ENCODE measurements at places on chromosomes 7 and 10. TPM values are rescaled to one million over a fixed set of nuclear protein-coding genes. Genes with fewer than 3 reads are reported as not detected.

Gene NOLC1
- polyA plus RNA-seq: 37.5 TPM

Gene ELN
- polyA plus RNA-seq: 37.9 TPM

GRCh38 chr10:110505130-110505770 lies 7.5 kb downstream of the DUSP5 start:
- DNase-seq: no peak

DNA sequence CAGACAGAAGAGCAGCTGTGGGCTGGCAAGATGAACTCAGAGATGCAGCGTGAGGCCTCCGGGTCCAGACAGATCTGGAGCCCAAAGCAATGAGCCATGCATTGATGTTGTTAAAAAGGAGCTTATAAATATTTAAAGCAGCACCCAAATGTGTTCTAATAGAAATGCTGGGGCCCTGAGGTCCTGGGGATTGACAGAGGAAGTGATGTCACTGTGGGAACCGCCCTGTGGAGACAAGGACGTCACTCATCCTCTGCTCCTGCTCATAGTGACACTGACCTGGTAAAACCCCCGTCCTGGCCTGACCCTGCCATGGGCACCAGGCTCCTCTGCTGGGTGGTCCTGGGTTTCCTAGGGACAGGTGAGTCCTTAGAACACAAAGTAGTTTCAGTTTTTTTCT lies 197.0 kb upstream of the PRSS58 start:
- no peak for DNase-seq

GRCh38 chr10:79098596-79099015 lies 29.8 kb downstream of the ZMIZ1 start:
- no peak for DNase-seq

- no peak for DNase-seq
Measured at GRCh38 chr7:39212876-39213275, 235.2 kb downstream of the POU6F2 start.

DNA sequence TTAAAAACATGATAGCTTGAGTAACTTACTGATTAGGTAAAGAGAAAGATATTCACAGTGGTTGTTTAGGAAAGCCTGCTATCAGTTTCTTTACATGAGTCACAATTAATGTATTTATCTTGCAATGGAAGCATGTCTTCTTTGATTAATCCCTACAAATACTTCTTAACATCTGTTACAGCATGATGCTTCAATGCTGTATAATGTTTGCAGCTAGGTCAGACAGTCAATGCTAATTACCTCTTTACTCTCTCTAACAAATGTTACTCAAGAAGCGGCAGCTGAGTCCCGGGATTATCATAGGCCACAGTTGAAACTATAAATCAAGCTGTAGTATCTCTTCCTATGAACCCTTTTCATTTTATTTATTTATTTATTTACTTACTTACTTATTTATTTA lies 33.2 kb downstream of the ACBD5 start:
- no peak for DNase-seq

DNA sequence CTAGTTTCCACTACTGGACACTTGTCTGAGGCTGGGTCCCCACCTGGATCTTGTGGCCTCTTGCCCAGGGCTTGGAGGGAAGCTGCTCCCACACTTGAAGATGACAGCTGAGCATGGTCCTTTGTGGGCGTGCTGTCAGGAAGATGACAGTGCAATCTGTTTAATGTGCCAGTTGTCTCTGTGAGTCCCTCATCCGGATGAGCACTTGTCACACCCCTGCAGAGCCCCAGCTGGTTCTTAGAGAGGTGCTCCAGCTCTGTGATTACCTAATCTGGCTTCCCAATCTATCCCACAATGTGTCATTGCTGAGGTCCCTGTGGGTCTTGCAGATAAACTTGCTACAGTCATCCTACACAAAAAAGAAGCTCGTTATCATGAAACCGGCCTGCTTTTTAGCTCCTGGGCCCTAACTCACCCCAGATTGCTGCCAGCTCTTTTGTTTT lies 34.8 kb upstream of the CCSER2 start:
- no peak for DNase-seq

DNA sequence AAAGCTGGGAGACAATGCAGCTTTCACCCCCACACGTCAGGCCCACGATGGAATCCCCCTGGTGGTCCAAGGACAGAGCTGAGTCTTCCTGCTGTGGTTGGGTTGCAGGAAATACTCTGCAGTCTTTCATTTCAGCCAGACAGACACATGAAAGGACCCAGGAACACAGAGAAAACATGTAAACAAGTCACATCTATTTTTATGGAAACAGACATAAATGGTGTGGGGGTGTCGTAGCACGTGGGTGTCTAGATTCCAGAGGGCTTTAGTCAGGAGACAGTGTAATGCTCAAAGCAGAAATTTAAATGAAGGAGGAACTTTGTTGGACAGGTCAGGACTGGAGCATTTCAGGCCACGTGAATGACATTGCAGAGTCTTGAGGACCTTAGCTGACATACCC lies 444.6 kb downstream of the SUGCT start:
- DNase-seq: no peak

All from heart left ventricle (tissue), 16 donors.